Stimulated activated CD4-positive, alpha-beta T cell treated with anti-CD3 and anti-CD28 coated beads, Interleukin-4, amount 100 ng/mL, for 24 hours (primary cell): ENCODE measurements at places on chromosomes 11 and 22.

DNA sequence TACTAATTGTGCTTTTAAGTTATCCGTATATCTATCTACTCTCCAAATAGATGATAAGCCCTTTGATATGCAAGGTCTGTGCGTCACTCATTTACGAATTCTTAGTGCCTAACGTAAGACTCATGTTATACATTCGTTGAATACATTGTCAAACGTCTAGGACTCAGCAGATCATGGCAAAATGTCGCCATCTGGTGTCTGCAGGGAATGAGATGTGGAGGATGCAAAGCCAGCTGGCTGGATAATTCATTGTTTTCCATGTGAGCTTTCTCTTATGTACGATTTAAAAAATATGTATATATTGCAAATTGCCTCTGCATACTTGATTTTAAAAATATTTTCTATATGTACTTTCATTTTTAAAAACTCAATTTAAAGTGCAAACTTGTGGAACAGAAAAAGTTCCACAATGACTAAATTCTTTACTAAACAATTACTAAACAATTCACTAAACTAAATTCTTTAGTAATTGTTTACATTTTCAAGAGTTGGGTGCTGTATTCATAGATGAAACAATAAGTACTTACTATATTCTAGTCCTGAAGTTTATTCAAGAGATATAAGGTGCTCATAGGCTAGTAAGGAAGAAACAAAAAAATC, 33.8 kb downstream of the ZNF202 start:
- DNase-seq = peak; percentile 57

- DNase-seq = no peak
Observed at GRCh38 chr22:50561401-50562358, 1.0 kb downstream of the SYCE3 start.

- DNase-seq = no peak
Observed at GRCh38 chr11:125778728-125779127, at the start of gene PATE2. PATE2 (minus strand) TSS chr11:125778828; CDS start chr11:125778773, 55 bp downstream.

- no peak for DNase-seq
Observed at GRCh38 chr22:33470456-33470855, 412.3 kb upstream of the SYN3 start.

GRCh38 chr22:29260031-29260560, 7.7 kb downstream of the RHBDD3 start:
- DNase-seq = no peak

- DNase-seq = no peak
Observed at GRCh38 chr11:27205250-27205649, 157.8 kb downstream of the CCDC34 start.

DNA sequence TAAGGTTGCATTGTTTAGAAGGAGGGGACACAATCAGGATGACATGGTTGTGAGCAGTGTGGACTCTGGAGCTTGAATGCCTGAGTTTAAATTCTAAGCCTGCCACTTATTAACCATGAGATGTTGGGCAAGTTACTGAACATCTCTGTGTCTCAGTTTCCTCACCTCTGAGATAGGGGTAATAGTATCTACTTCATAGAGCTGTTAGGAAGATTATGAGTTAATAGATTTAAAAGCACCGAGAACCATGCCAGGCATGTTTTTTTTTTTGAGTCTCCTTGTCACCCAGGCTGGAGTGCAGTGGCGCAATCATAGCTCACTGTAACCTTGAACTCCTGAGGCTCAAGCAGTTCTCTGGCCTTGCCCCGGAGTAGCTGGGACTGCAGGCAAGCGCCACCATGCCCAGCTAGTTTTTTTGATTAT, 33.3 kb downstream of the ST14 start:
- no peak for DNase-seq

GRCh38 chr11:59680287-59681154, 11.7 kb upstream of the PATL1 start:
- peak; percentile 63 for DNase-seq

GRCh38 chr22:36201630-36202319, at the start of gene APOL4:
APOL4 (minus strand) TSS chr22:36201809; CDS start chr22:36201734, 75 bp downstream.
- no peak for DNase-seq

GRCh38 chr22:19917389-19918138, 24.0 kb upstream of the COMT start:
- DNase-seq = no peak
